Activated CD8-positive, alpha-beta memory T cell treated with anti-CD3 and anti-CD28 coated beads for 1 hour (primary cell): ENCODE measurements at places on chromosomes 13 and 19.

DNA sequence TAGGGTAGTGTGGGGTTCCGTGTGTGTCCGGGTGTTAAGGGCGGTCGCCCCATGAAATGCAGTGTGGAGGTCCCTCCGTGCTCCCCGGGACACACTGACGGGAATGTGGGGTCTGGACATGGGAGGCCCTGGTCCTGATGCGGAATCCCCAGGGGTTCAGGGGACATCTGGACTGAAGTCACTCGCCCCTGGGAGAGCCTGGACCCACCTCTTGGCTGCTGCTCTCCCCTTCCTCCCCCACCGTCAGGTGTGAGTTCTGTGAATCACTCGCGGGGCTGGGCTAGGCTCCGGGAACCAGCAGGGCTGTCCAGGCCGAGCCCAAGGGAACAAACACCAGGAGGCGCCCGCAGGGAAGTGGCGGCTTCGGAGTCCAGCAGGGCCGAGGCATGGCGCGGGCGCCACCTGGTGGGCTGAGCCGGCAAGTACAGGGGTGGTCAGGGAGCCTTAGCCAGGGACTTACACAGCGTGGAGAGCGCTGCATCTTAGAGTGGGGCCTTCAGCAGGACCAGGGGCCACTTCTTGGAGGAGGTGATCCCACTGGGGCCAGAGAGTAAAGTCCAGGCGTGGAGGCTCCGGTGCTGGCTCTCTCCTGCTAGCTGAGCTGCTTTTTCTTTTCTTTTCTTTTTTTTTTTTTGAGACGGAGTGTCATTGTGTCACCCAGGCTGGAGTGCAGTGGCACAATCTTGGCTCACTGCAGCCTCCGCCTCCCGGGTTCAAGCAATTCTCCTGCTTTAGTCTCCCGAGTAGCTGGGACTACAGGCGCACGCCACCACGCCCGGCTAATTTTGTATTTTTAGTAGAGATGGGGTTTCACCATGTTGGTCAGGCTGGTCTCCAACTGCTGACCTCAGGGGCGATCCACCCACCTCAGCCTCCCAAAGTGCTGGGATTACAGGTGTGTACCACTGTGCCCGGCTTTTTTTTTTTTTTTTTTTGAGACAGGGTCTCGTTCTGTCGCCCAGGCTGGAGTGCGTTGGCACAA lies 20.1 kb downstream of the WTIP start:
- peak; percentile 74 for DNase-seq

GRCh38 chr13:93646245-93646644 lies 419.6 kb downstream of the GPC6 start:
- no peak for DNase-seq

- DNase-seq: no peak
Observed at GRCh38 chr19:18701250-18701608, 17.7 kb downstream of the CRTC1 start.

GRCh38 chr19:15444505-15445226 lies 5.1 kb downstream of the WIZ start:
- DNase-seq: no peak

- DNase-seq: no peak
Observed at GRCh38 chr19:17755977-17756670, 4.8 kb downstream of the FCHO1 start.
